Mesenteric fat pad (tissue), 1 donor: ENCODE measurements at places on chromosomes 6 and 20. TPM values are rescaled to one million over a fixed set of nuclear protein-coding genes. Genes with fewer than 3 reads are reported as not detected.

GRIK2 gene
- total RNA-seq: not detected

DSTN gene
- 165 TPM for total RNA-seq

SCRT2 gene
- total RNA-seq: not detected

DEFB124 gene
- total RNA-seq: 1.7 TPM

EEF1A2 gene
- total RNA-seq: 1.2 TPM

FBXO9 gene
- 158 TPM for total RNA-seq

MROH8 gene
- total RNA-seq: 6.9 TPM

ARMH2 gene
- total RNA-seq: not detected

RBPJL gene
- not detected for total RNA-seq

CCDC170 gene
- total RNA-seq: 2.4 TPM

MCHR2 gene
- not detected for total RNA-seq

SIGLEC1 gene
- 45.1 TPM for total RNA-seq

SRSF12 gene
- 1.5 TPM for total RNA-seq
